Cardiac muscle cell (in vitro differentiated cells and primary cell): ENCODE measurements at places on chromosomes 12 and 14. TPM values are rescaled to one million over a fixed set of nuclear protein-coding genes. Genes with fewer than 3 reads are reported as not detected.
A peak's percentile ranks its signal among the peaks of the same experiment; 100 is the strongest.

A2ML1 gene
- total RNA-seq: 0.04 TPM in 1 of 2 replicates, not detected in the other

ART4 gene
- total RNA-seq: not detected in 2 replicates

- no peaks in the 10 kb centered on the region for H3K27me3 ChIP-seq
- H3K36me3 ChIP-seq: no peaks in the 10 kb centered on the region
- H3K4me3 ChIP-seq: no peak overlapping the region
- no peak overlapping the region for H3K27ac ChIP-seq
- H3K4me1 ChIP-seq: no peaks in the 10 kb centered on the region
Observed at GRCh38 chr12:11981121-11981733, 89.5 kb upstream of the BCL2L14 start.

- DNase-seq: peak; percentile 21
- H3K4me1 ChIP-seq: peaks cover 30% of the 10 kb centered on the region
- H3K4me3 ChIP-seq: no peak overlapping the region
Observed at GRCh38 chr14:67270145-67270753, 29.0 kb downstream of the PALS1 start.

DNA sequence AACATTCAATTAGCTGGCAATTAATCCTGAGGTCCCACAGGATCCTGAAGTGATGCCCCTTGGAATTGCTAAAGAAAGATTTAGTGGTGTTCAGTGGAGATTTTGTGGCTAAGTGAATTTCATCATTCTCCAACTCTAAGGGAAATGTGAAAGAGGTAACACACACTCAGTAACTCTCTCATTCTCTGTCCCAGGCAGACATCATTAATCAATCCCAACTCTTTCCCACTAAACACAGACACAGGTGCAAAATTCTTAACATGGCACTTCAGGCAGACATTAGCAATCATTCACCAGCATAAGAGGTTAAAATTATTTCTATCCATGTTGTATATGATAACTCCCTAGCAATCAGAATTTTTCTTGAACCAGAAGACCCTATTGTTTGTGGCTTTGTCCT lies 40.2 kb downstream of the TRPV4 start:
- no peaks in the 10 kb centered on the region for H3K27me3 ChIP-seq
- H3K27ac ChIP-seq: no peak overlapping the region
- H3K4me1 ChIP-seq: no peaks in the 10 kb centered on the region
- no peak overlapping the region for H3K4me3 ChIP-seq
- H3K36me3 ChIP-seq: no peaks in the 10 kb centered on the region

DNA sequence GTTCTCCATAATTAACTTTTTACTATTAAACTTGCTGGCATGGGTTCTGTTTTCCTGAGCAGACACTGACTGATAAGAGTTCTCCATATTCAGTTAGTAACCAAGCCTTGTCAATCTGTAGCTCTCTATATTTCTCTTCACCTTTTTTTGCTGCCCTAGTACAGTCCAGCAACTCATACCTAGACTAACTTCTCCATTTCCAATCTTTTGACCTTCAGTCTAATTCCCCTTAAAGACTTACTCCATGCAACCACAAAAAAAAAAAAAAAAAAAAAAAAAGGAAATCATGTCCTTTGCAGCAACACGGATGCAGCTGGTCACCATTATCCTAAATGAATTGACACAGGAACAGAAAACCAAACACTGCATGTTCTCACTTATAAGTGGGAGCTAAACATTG lies 125.7 kb upstream of the KRAS start:
- peaks cover 7% of the 10 kb centered on the region for H3K4me1 ChIP-seq
- no peaks in the 10 kb centered on the region for H3K27me3 ChIP-seq
- no peak overlapping the region for H3K27ac ChIP-seq

- H3K27ac ChIP-seq: no peak overlapping the region
- no peaks in the 10 kb centered on the region for H3K36me3 ChIP-seq
- DNase-seq: no peak
- H3K27me3 ChIP-seq: no peaks in the 10 kb centered on the region
- no peak overlapping the region for H3K4me3 ChIP-seq
Observed at GRCh38 chr14:94816113-94816512, 46.2 kb upstream of the GSC start.

GRCh38 chr12:101823039-101823438 lies 7.7 kb downstream of the GNPTAB start:
- H3K4me1 ChIP-seq: no peaks in the 10 kb centered on the region
- no peak for DNase-seq
- no peaks in the 10 kb centered on the region for H3K36me3 ChIP-seq
- H3K27ac ChIP-seq: no peak overlapping the region
- no peaks in the 10 kb centered on the region for H3K27me3 ChIP-seq
